Dermis microvascular lymphatic vessel endothelial cell (primary cell): ENCODE measurements at places on chromosomes 2 and 18. TPM values are rescaled to one million over a fixed set of nuclear protein-coding genes. Genes with fewer than 3 reads are reported as not detected.
A peak's percentile ranks its signal among the peaks of the same experiment; 100 is the strongest.

Gene DOK6
- total RNA-seq = 0.51 and 2.3 TPM in 2 replicates

Gene PNKD
- total RNA-seq = 19.8 and 26.9 TPM in 2 replicates

Gene CERS6
- 23.6 and 37.7 TPM in 2 replicates for total RNA-seq

DNA sequence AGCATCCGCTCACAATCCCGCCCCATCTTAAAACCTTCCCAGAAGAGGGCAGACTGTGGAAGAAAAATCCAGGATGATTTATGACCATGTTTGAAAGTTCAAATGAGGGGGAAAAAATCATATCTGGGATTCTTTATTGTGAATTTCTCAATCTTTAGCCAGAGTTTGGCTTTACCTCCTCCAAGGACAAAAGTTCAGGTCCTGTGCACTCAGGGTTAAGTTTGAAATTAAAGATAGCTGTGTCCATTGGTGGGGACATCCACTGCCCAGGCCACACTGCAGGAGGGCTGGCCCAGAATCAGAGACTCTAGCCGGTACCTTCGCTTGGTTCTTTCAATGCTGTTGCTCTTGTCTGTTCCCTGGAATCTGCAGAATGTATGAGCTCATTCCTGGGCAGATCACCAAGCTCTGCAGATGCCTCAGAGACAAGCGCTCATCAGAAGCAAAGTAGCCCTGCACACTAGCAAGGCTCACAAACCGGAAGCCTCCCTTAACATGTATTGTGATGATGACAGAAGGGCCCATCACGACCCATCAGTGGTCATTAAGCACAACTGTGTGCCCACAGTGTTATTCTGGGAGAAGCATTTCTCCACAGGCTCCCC is 375.3 kb upstream of the KLHL29 start:
- no peak for DNase-seq

GRCh38 chr2:20596973-20597859 is 53.7 kb downstream of the HS1BP3 start:
- DNase-seq = peak; percentile 86

DNA sequence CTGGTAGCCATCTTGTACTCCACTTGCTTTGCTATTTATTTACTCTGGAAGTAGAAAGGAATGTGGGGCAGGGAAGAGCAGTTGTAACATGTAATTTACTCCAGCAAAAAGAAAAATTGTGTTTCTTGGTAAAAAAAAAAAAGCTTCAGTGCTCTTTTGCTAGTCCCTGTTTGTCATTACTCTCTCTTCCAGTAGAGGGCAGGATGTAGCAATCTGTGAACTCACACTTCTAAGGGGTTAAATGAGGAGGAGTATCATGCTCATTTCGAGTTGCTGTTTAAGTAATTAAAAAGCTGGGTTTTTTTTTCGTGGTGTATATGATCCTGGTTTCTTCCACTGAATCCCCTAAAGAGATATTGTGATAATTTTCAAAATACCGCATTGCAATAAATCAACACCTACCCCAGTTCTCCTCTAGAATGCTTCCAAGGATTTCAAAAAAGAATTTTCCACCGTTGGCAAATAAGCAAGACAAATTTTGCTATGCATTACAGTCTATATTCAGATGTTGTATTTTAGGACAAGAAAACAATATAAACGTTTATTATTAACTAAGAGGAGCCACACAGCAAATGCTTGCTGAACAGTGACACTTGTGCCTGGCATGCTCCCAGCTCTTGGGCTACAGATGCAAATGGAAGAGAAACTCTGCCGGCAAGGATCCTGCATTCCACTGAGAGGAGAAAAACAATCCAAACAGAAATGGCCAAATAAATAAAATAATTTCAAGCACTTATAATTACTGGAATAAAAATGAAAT is 261.6 kb downstream of the ASXL3 start:
- DNase-seq = peak; percentile 37

DNA sequence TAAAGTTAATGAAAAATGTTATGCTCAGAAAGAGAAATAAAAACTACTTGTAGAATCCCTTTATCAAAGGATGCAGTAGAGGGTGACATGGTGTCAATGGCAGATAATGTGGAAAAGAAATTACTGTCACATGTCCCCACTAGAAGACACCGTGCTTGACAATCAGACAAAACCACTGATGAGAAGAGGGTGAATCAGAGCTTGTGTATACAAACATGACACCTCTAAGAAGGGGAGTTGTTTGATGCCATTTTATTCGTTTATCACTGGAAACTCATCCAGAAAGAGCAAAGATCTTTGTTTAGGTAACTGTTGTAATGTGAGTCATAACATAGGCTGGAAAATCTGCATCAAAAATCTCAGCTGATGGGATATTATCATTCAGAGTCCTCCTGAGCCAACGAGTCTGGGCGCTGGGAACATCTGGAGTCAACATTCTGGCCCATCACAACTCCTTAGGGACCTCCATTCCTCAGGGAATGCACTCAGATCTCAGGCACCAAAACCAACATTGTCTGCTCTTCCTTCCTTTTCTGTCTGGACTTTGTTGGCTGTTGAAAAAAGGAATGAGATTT is 49.5 kb upstream of the RAB12 start:
- DNase-seq = no peak

- DNase-seq = no peak
These were observed 124.4 kb downstream of the FBXO15 start for GRCh38 chr18:74023220-74023619.
